ENCODE measurements at places on chromosomes 5 and 9.

DNA sequence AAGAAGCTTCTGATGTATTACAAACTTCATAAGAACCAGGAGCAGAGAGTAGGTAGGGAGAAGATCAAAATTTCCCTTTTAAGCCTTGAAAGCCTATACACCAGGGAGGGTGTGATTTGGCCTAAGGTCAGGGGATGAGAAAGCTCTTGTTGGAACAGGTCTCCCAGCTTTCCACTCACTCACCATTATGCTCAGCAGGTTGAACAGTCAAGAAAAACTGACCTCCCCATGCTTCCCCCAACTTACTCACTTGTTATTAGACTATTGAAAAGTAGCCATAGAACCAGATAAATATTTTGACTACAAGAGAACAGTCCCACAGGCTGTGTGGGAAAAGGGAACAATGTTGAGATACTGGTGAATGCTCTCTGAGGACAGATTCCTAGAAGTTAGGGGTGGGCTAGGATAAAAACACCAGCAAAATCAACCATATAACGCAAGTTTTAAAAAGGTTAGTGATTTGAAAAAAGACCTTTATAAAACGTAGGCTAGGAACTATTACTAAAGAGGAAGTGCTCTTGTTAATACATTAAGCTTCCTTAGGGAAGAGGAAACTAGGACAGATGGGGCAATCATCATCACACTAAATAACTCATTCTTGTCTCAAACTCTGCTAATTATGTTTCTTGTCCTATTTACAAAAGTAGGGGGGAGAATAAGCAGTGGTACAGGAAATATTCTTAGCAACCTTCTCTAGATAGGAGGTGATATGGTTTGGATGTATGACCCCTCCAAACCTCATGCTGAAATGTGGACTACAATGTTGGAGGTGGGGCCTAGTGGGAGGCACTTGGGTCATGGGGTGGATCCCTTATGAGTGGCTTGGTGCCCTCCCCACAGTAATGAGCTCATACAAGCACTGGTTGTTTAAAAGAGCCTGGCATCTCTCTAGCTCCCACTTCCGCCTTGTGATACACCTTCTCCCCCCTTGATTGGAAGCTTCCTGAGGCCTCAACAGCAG is 31.0 kb downstream of the PCDHGC5 start:
- DNase-seq = no peak

- DNase-seq = no peak
Observed at GRCh38 chr9:113546566-113546965, 83.0 kb downstream of the RGS3 start.

- no peak for DNase-seq
Observed at GRCh38 chr5:369151-369868, 47.8 kb downstream of the AHRR start.

DNA sequence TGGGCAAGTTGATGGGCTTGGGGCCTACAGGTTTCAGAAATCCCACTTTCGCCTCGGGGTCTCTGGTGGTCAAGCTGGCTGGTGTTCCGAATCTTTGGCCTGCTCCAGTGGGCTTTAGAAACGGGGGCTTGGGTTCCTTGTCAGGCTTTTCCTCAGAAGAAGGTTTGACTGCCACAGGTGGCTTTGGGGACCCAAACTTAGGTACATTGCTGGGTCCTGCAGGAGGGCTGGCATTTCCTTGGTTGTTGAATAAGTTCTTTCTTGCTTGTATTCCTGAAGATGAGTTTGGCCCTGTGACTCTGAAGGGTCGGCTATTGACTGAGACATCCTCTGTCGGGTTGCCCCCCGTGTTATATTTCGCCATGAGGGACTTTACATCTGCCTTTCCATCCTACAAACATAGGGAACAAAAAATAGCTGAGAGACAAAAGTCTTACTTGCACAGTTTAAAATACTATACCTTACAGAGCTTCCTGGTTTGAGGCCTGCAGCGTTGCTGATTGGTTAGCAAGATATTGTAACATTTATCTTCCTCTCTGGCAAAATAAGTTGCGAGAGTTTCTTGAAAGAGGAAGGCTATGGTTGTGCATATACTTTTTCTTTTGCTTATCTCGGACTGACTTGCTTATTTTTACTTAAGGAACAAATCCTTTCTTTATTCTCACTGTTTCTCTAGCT is 16.6 kb downstream of the FYB1 start:
- DNase-seq = no peak

DNA sequence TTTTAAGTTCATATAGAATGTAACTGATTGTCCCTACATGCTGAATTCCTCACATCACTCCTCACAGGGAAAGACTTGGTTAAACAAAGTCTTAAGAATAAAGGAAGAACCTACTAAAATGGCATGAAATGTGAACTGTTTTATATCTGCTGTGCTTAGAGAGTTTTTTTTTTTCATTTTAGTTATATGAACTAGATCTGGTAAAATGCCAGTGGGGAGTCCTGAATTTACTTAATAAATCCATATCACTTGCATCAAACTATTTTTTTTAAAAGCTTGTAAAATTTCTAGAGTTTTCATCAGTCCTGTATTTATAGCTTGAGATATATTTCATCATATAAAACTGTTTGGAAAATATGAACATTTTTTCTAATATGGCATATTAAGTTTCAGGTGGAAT is 1528.6 kb downstream of the EFNA5 start:
- no peak for DNase-seq

DNA sequence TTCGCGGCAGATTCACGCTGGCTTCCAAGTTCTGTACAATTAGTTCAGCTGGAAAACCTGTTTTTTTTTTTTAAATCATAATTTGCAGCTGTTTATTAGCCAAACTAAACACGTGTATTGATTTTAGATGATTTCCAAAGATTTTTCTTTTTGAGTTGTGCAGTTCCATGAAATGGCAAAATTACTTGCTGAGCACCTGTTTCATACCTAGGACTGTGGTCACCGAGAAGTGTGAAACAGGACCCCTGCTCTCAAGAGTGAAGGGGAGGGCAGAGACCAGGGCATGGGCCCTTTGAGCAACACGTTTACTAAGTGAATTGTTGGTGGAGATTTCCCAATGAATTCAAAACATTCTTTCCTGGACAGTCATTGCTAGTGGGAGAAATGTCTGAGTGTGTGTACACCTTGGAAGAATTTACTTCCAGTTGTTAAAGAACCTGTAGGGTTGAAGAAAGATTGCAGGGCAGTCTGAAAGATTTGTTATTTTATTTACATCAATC is 688 bp downstream of the SNX24 start:
- no peak for DNase-seq

GRCh38 chr5:74019923-74020322 is 393.9 kb downstream of the ARHGEF28 start:
- DNase-seq = no peak

DNA sequence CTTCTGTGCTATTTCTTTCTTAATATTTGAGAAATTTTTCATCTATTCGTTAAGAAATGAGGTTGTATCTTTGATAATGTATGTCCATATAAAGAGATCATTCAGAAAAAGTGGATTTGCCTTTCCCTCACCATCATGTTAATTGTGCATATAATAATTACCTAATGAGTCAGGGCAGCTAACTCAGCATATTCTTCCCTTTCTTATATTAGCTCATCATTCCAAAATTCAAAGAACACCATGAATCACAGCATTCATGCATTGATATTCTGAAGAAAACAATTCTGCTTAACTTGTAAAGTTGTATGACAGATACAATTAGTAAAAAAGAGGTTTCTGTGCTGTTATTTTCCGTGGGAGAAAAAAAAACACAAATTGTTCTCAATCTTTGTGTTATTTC is 630.6 kb downstream of the TLE1 start:
- DNase-seq = no peak

DNA sequence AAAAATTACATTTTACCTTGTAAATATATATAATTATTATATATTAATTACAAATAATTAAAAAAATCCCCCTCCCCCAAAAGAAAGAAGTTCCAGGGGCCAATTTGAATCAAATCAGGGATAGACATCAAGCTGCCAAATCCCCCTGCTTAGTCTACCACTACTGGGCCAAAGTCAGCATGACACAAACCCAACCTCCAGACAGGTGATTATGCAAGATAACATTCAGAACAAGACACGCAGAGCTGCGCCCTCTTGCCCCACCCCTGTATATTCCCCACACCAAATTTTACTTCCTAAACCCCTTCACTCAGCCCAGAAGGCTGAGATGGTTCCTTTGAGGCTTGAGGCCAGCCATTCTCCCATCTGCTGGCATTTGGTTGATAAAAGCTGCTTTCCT is 2059.1 kb upstream of the CDH6 start:
- DNase-seq = no peak

- no peak for DNase-seq
Observed at GRCh38 chr9:109846776-109847175, 66.8 kb downstream of the PALM2AKAP2 start.

GRCh38 chr5:83498585-83498984 is 27.0 kb downstream of the VCAN start:
- DNase-seq = no peak

GRCh38 chr5:108345541-108346171 is 36.2 kb downstream of the FBXL17 start:
- no peak for DNase-seq

DNA sequence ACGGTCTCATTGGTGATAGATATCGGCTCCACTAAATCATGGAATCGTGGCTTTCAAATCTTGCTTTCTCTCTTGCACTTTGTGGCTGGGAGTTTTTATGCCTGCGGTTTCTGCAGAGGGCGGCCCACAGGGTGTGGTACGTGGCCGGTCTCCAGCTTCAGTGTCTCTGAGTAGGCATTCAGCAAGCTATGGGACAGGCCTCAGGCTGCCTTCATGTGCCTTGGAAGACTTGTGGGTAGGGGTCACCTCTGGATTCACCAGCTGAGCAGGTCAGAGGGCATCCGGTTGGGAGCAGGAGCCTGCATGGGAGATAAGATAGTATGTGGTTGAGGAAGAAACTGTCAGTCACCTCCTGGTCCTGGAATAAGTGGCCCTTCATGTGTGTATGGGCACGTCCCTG is 47.7 kb downstream of the AMBP start:
- DNase-seq = no peak

DNA sequence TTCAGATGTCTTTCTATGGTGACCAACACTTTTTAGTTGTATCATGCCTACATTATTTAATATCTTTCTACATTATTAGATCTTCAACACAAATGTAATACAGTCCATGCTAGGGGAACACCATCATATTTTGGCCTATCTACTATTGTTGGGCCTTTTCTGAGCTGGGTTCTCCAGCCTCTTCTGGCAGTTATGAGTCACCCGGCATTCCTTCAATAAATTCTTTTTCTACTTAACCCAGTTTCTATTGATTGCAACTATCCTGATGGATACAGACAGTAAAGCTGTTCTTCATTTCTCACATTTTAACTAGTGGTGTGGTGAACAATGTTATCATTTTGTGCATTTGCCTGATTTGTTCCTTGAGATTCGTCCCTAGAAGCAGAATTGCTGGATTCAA is 529.3 kb downstream of the BNC2 start:
- DNase-seq = no peak

DNA sequence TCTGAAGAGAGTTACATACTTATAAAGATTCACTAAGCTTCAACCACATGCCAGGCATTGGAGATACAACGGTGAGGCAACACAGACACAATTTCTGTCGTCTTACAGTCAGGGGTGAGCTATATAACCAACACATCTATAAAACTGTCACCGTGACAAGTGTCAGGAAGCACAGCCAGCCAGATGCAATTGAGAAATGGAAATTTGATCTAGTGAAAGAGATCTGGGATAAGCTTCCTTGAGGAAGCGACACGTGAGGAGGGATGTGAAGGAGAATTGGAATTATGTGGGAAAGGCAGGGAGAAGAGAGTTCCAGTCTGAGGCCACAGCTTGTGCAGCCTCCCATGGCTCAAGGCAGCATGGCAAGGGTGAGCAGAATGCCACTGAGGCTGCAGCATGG is 50.9 kb upstream of the ZNF354B start:
- DNase-seq = no peak

DNA sequence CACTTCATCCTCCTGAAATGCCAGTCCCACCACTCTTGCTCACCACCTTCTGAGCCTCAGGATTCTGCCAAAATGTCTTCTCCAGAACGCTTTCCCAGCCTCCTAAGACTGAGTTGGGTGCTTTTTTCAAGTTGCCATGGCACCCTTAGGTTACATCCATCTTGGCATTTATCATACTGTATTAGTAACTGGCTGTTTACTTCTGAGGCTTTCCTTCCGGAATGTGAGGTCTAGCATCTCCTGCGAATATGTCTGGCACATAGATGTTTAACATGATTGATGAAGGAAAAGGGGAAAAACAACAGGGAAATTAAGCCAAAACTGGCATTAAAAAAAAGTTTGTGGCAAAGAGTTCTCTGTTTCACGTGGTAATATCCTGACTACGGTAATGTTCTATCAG is 24.9 kb downstream of the RNF130 start:
- no peak for DNase-seq

DNA sequence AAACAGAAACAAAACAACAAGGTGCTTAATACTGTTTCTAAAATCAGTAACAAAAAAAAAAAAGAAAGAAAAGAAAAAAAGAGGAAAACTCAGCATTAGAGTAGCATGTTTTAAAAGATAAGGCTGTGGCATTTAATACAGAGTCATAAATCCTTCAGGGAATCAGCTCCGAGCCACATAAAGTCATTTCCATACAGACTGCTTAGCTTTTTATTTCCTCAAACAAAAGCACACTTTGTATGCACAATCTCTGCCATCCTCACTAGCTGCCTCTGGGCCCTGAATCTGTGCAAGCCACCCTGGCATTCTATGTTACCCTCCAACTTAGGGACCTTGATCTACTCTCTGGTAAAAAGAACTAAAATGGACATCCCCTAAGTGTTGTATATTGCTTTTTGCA is 87.6 kb downstream of the SEMA6A start:
- no peak for DNase-seq

- DNase-seq = peak; percentile 15
Observed at GRCh38 chr9:2158111-2158610, 143.0 kb downstream of the SMARCA2 start.

GRCh38 chr9:125574126-125574877 is 132.7 kb downstream of the MAPKAP1 start:
- no peak for DNase-seq

DNA sequence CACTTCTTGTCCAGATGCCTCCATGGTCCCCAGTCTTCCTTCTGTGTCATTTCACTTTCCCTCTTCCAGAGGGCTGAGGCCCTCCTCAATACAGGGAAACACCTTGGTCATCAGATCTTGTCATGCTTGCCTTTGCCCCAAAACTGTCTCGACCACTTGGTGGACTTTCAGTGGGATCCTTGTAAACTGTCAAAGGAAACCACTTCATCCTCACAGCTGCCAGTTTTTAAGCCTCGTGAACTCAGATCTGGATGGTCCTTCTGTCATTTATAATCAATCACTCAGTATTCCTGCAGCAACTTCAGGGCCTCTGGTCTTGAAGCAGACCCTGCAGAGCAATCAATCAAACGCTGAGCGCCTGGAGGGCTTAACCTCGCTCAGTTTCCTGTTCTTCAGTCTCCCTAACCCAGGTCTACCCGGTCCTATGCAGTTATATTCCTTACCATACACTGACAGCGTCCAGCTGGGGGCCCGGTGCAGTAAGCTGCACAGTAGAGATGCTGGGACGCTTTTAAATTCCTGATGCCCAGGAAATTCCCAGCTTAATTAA is 74.6 kb downstream of the GOLPH3 start:
- no peak for DNase-seq

DNA sequence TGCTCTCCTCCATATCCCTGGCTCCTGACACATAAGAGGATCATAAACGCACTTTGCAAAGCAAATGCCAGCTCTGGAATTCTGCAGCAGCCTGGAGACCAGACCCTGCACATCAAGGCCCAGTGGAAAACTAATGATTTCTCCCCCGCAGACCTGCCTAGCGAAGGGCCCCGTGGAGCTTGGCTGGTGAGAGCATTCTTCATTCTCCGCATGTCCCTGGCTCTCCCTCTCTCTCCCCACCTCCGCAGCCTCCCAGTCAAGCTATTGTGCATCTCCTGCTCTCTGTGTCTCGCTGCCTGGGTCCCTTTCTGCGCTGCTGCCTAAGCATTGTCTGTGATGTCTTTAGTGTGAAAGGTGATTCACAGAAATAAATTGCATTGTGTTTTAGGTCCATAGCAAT is 46.7 kb downstream of the GRIA1 start:
- DNase-seq = no peak

Data from activated gamma-delta T cell treated with Interleukin-2 at 50 U/mL for 16 hours (primary cell).